ENCODE measurements at places on chromosomes 2 and 18. TPM values are rescaled to one million over a fixed set of nuclear protein-coding genes. Genes with fewer than 3 reads are reported as not detected.

USP34 gene
- 74.1 TPM for total RNA-seq

DNA sequence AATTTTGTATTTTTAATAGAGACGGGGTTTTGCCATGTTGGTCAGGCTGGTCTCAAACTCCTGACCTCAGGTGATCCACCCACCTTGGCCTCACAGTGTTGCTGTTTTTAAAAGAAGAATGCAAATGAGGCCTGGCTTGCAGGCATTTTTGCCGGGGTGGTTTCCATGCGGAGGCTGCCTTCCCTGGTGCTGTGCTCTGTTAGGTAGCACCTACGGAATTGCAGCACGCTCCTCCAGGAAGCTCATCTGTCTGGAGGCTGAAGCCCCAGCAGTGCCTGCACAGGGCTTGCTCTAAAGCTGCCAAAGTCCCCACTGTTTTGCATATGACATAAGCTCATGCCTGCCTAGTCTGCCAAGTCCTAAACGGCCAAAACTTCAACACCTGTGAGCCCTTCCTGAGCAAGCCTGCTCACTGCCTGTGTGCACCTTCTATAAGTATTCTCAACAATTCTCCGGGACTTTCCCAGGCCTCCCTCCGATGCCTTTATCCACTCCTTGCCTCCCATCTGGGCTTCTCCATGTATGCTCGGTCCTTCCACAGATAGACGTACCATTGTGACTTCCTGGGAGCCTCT, 551.3 kb upstream of the RAB6C start:
- no peaks in the 10 kb centered on the region for H3K4me1 ChIP-seq
- no peaks in the 10 kb centered on the region for H3K27me3 ChIP-seq
- no peaks in the 10 kb centered on the region for H3K36me3 ChIP-seq
- H3K27ac ChIP-seq: no peak overlapping the region
- DNase-seq: no peak

DNA sequence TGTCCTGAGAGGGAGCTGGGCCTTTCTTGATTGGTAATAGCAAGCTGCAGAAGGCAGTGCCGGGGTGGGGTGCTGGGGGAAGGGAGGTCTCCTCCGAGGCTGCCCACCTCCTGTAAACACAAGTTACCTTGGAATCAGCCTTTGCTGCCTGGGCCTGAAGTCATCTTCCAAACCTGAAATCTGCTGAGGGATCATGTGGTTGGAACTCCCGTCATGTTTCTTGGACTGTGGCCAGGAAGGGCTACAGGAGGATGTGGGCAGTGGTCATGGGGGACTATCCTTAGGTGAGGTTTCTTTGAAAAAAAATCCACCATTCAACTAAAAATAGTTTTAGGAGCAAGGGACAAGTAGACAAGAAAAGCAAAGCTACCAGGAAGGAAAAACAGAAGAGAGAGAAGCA, 74.2 kb downstream of the CDK15 start:
- no peaks in the 10 kb centered on the region for H3K36me3 ChIP-seq
- peaks cover 14% of the 10 kb centered on the region for H3K4me1 ChIP-seq
- peaks cover 13% of the 10 kb centered on the region for H3K27me3 ChIP-seq
- DNase-seq: no peak

GRCh38 chr2:198700319-198700718, 757.4 kb downstream of the SATB2 start:
- no peaks in the 10 kb centered on the region for H3K27me3 ChIP-seq
- H3K4me3 ChIP-seq: no peak overlapping the region
- H3K4me1 ChIP-seq: no peaks in the 10 kb centered on the region
- no peak overlapping the region for H3K27ac ChIP-seq

- no peak for DNase-seq
- H3K27ac ChIP-seq: no peak overlapping the region
- H3K36me3 ChIP-seq: no peaks in the 10 kb centered on the region
These were observed 89.8 kb upstream of the GRB14 start for GRCh38 chr2:164710837-164711765.

- peaks cover 5% of the 10 kb centered on the region for H3K36me3 ChIP-seq
- H3K27me3 ChIP-seq: no peaks in the 10 kb centered on the region
- H3K4me1 ChIP-seq: no peaks in the 10 kb centered on the region
- H3K27ac ChIP-seq: no peak overlapping the region
These were observed 136.2 kb downstream of the NFATC1 start for GRCh38 chr18:79531926-79532312.

- H3K4me3 ChIP-seq: no peak within 1 kb of the TSS
- no peak for DNase-seq
- H3K27me3 ChIP-seq: peaks cover 7% of the 10 kb centered on the region
- peaks cover 8% of the 10 kb centered on the region for H3K36me3 ChIP-seq
These were observed at the start of gene UCN for GRCh38 chr2:27308359-27308881. Gene UCN (minus strand): TSS chr2:27308445. CDS start chr2:27307895, 550 bp downstream.

GRCh38 chr2:238139196-238140039, 950 bp downstream of the KLHL30 start:
- no peak for DNase-seq
- H3K4me1 ChIP-seq: peaks cover 5% of the 10 kb centered on the region
- H3K36me3 ChIP-seq: no peaks in the 10 kb centered on the region
- H3K27ac ChIP-seq: no peak overlapping the region

GRCh38 chr18:53698907-53699306, 525.6 kb downstream of the MBD2 start:
- no peaks in the 10 kb centered on the region for H3K27me3 ChIP-seq
- DNase-seq: no peak
- no peak overlapping the region for H3K4me3 ChIP-seq
- no peaks in the 10 kb centered on the region for H3K36me3 ChIP-seq
- H3K4me1 ChIP-seq: no peaks in the 10 kb centered on the region
